Cortex of kidney (tissue), 1 donor: ENCODE measurements at places on chromosomes 5 and 9.

- no peak for DNase-seq
Measured at GRCh38 chr5:42462083-42462482, 38.8 kb downstream of the GHR start.

DNA sequence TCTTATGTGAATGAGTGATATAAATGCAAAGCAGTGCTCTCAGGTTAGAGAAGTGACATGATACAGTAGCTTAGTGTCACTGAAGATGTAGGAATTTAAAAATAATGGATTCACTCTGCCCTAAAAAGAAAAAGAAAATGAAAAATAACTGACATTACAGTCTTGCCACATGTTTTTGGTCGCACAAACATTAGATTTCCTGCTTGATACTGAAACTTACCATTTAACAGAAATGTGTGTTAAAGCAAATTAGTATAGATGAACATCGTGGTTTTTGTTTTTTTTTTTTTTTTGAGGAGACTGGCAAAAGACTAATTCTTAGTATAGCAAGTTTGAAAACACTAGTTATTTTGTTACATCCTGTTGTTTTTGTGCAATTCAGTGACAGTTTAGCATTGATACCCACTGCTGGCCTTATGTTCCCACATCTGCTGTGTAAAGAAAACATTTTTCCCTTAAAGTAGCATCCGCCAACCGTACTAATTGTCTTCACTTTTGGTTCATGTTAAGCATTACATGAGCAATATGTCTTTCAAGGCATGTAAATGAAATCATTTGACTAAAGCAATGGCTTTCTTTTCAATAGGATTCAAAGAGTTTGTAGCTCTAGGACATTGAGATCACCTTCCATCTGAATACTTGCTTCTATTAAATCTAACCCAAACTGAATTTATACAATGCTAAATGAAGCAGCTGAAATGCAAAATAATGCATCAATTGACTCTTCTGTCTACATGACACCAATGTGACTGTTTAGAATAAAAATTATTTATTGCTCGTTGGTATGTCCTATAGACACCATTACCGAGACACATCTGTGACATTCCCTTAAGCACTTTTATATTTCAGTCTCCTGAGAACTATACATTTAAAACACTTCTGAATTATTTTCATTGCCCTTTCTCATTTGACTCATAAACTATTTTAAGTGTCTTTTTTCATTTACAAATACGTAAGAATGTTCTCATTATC is 859.1 kb downstream of the MAT2B start:
- DNase-seq = no peak

DNA sequence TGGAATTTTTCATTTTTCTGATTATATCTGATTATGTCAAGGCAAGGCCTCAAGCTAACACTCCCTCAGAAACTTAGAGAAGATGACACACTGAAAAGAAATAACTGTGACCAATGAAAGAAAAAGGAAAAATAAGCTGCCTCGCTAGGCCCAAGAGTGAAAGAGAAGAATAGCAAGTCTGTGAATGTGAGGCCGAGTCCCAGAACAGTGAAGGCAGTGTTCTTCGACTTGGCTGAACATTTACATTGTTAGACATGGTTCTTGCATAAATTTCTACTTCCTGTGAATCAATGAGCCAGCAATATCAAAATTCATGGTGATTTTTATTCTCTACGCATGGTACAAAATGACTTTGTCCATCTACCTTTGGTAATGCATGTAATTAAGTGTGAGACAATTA is at the start of gene ATP10B:
ATP10B (minus strand) TSS at position 163 of the 400 bp plus-strand sequence. CDS start 164,137 bp downstream, outside the sequence.
- DNase-seq = no peak

DNA sequence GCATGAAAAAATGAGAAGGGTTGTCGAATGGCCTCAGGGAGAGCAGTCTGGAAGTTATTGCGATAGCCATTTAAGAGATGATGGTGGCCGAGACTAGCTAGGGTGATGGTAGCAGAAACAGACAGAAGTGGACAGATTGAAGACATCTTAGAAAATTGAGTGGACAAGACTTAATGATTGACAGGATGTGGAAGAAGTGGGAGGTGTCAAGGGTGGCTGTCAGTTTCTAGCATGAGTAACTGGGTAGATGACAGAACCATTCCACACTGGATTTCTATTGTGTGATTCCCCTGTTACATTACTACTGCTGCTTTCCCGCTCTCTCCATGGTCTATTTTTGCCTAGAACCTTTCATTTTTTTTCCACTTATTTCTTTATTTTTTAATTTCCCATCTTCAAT is 12.6 kb downstream of the CHMP5 start:
- DNase-seq = no peak

DNA sequence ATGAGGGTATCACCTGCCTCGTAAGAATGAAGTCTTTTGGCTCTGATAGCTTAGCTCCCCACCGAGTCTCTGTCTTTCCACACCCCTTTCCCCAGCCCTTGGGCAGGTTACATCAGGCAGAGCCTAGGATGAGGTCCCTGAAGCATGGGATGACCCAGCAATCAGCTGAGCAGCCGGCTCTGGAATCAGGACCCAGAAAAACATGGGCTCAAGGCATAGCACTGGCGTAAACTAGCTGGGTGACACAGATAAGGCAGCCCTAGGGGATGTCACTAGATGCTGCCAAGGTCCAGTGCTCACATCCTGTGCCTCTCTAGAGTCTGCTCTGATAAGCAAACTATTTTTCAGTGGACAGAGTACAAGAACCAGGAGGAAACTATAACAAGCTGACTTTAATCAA is 26.6 kb downstream of the IDNK start:
- DNase-seq = no peak

DNA sequence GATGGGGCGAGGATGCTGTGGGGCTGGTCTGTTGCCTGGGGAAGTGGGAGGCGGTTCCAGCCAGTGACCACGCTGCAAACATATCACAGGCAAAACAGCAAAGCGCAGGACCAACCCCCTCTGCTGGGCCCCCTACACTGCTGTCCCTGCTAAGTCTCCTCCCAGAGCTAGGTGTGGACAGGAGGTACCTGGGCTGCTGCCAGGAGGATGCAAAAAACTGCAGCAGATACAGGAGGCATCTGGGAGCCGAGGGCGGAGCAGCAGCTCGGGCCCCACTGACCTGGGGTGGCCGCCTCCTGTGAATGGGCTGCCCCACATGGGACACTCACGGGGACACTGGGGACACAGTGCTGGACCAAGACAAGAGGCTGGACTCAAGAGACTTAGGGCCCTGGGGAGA is 48.0 kb upstream of the PHYKPL start:
- no peak for DNase-seq

DNA sequence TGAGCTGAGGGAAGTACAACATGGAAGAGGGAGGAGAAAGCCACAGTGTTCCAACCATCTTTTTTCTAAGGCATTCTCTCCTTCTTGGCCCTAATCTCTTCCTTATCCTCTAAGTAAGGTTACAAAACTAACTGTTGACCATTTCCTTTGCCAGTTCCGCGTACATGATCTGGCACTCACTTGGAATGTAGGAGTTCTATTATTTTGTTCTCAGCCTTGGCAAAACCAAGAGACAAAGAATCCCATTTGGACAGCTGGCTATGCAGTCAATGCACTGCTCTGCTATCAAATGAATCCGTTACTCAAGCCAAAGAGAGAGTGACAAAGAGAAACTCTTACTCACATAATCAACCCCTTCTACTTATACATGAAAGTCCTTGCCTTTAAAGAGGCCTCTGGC is 410.3 kb downstream of the DTWD2 start:
- no peak for DNase-seq

DNA sequence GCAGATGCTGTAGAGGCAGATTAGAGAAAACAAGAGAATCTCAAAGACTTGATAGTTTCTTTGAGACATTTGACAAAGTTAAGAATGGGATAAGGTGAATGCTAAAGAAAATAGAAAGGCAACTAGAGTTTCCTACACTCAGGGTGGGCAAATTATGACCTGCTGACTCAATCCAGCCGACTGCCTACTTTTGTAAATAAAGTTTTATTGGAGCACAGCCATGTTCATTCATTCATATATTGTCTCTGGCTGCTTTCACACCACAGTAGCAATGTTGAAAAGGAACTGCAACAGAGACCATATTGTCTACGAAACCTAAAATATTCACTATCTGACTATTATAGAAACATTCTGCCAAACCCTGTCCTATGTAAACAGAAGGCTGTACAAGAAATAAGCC is 37.6 kb upstream of the TARS1 start:
- no peak for DNase-seq

DNA sequence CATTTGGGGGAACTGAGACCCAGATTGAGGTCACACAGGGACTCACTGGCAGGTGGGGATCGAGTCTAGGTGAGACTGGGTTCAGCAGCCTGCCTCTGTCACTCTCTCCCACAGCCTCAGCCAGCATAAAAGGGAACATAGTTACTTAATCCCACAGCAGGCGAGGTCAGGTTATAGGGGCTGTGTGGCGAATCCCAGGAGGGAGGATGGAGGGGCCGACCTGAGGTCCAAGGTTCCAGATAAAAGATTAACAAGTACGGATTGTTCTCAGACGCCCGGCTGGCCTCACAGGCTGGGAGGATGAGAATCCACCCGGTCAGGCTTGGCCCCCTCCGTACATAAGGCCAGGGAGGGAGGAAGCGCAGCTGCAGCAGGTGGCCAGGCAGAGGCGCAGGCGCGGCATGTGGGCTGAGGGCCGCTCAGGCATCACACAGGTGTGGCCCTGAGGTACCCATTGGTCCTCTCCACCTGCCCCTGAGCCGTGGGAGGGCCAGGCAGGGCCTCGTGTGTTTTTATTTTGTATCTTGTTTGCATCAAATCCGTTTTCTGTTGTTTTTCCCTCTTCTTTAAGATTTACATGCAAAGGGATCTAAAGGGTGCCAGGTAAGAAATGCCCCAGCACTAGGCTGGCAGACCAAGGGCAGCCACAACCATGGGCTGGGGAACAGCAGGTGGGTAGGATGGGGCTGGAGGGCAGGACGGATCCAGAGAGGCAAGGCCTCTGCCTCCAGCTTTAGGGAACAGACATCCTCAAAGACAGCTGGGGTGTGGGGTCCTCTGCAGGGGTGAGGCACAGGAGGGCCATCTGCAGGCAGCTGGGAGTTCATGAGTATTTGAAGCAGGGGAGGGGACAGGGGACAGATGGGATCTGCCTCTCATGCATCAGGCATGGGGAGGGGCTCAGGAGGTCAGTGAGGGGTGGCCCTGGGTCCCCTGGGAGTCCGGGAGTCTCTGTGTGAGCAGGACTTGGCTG is 3.6 kb downstream of the SUSD3 start:
- DNase-seq = no peak

DNA sequence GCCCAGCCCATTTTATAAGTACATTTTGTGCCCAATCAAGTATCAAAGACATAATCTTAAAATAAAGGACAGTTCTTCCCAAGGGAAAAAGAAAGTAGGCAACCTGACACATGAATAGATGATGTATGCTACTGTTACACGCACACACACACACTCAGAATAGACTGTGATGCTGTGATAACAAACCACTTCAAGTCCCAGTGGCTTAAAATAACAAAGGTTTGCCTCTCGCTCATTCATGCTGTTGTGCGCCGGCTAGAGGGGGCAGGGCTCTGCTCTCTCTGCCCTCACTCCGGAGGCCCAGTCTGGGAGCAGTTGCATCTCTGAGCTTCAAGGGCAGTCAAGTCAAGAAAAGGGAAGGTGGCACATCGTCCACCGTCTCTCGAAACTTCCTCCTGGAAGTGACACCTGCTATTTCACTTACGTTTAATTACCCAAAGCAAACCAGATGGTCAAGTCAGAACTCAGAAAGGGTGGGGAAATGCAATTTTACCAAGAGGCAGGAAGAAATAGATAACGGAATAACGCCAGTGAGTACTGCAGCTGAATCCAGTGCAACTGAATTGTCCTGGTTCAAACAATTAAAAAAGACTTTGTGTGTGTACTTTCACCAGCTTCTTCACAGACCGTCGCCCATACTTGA is 43.3 kb downstream of the ANKRD33B start:
- no peak for DNase-seq

GRCh38 chr5:172559004-172559932 is 81.8 kb upstream of the NEURL1B start:
- DNase-seq = no peak

DNA sequence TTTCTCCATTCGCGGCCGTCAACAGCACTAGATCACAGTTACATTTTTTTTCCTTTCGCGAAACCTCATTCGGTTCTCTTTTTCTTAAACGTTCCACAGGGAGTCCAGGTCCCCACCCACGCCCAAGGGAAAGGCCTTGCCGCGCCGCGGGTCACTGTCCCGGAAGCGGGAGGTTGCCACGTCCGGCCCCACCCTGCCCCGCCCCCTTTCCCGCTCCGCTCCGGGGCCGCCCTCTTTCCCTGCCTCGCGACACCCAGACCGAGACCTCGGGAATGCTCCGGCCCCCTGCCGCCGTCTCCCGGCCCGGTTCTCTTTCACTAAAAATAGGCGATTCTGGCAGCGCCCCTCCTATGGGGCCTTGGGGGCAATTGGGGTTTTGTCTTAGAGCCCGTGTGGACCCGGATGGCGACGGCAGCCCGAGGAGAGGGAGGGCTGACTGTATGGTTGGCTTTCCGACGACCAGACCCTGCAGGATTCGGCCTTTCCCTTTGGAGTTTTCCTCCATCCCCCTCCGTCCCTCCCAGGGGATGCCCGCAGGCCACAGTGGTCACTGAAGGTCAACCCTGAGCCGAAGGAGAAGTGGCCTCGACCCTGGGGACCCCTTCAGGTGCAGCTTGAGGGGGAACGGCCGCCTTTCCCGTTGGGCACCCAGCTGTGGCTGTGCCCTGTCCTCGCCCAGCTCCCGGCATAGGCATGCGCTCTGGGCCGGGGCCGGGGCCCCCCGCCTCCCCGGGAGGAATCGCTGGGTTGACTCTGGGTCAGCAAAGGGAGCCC is 2.8 kb upstream of the RACK1 start:
- DNase-seq = no peak

GRCh38 chr9:122191584-122191983 is 31.9 kb downstream of the MORN5 start:
- no peak for DNase-seq
